ENCODE measurements at places on chromosomes 13 and 19.

DNA sequence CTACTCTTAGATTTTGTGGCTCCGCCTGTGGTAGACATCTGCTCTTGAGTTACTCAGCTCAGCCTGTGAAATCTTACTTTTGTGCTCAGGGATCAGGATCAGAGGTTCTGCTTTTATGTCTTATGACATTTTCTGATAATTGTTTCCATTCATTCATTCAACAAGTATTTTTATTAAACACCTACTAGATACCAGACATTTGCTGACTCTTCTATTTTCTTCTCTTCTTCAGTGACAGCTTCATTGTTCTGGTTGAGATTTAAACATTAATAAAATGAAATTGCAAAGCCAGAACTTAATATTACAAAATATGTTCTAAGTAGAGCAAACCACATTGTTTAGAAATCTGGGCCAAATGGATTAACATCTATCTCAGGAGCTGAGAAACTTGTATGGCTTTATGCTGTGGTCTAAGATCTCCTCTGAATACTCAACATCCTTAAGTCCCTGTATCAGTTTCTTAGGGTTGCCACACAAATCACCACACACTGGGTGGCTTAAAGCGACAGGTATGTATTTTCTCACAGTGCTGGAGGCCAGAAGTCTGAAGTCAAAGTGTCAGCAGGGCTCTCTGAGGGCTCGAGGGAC, 15.8 kb upstream of the MICU2 start:
- no peak for DNase-seq

GRCh38 chr13:32150239-32150638, 118.7 kb downstream of the FRY start:
- no peak for DNase-seq

GRCh38 chr19:42290523-42291434, 11.2 kb upstream of the PRR19 start:
- DNase-seq = no peak

DNA sequence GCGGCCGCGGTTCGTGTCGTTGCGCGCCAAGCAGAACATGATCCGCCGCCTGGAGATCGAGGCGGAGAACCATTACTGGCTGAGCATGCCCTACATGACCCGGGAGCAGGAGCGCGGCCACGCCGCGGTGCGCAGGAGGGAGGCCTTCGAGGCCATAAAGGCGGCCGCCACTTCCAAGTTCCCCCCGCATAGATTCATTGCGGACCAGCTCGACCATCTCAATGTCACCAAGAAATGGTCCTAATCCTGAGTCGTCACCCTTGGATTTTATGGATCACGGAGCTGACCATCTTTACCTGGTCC, 475 bp downstream of the MRPL57 start:
- no peak for DNase-seq

DNA sequence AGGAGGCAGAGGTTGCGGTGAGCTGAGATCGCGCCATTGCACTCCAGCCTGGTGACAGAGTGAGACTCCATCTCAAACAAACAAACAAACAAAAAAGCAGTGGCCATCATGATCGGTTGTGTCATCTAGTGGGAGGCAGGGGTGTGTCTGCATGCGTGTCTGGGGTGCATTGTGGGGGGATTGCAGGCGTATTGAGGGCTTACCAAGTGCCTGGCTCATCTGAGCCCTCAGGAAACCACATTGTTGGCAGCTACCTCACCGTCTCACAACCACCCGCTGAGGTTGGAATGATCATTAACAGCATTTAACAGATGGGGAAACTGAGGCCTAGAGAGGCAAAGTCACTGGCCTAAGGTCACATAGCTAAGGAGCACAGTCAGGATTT, 30.5 kb downstream of the NFIC start:
- DNase-seq = no peak

DNA sequence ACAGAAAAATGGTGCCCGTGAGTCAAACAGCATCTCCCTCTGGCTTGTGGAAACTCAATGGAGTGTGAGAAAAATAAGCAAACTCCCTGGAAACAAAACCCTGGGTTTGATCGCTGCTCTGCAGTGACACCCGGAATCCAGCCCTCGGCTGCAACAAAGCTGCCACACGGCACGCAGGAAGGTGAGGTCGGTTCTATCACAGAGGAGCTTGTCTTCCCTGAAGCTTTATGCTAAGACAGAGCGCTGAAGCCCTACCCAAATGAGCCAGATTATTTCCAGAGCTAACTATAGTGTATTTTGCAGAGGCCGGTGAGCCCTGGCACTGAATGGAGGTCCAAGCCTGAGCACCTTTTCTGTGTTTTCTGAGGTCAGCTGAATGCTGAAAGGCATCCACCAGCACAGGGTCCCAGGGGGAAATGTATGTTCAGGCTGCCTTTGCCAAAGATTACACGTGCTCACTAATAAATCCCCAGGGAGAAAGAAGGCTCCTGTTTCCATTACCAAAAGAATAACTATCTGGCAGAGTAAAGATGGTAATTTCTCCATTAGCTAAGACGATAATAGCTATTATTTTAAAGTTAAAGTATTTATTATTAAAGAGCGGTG, 77.8 kb downstream of the TSHZ3 start:
- DNase-seq = no peak

DNA sequence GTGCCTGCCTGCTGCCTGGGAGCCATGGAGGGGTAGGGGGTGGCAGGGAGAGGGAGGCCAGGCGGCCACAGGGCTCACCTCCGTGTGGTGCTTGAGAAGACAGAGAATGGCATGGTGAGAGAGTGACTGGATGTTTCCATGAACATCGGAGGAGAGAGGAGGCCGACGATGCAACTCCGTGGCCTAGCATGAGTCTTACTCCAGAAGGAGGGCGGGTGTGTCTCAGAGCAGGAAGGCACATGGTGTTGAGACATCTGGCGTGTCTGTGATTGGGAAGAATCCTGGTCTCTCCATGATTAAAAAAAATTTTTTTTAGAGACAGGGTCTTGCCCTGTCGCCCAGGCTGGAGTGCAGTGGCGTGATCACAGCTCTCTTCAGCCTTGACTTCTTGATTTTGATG, 5.1 kb downstream of the IRGC start:
- DNase-seq = no peak

- no peak for DNase-seq
These were observed 12.5 kb downstream of the IL12RB1 start for GRCh38 chr19:18074192-18074591.

- no peak for DNase-seq
These were observed 221.8 kb upstream of the UBL3 start for GRCh38 chr13:30071969-30072817.

GRCh38 chr13:21330126-21330861, 128.8 kb downstream of the ZDHHC20 start:
- DNase-seq = no peak

DNA sequence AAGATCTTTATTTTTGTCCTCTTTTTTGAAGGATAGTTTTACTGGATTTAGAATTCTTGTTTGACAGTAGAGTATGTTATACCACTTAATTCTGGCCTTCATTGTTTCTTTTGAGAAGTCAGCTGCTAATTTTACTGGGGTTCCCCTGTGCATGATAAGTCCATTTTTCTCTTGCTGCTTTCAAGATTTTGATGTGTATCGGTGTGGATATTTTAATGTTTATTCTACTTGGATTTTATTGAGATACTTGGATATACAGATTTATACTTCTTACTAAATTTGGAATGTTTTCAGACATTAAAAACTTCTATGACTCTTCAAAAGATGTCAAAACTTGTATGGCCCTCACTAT, 86.9 kb downstream of the URI1 start:
- no peak for DNase-seq

- peak; percentile 92 for DNase-seq
These were observed 2.9 kb upstream of the DCUN1D2 start for GRCh38 chr13:113493315-113493951.

GRCh38 chr19:45160870-45161737, at the start of gene NKPD1:
NKPD1 (minus strand) TSS chr19:45160982; CDS start chr19:45160150, 832 bp downstream.
- DNase-seq = no peak

DNA sequence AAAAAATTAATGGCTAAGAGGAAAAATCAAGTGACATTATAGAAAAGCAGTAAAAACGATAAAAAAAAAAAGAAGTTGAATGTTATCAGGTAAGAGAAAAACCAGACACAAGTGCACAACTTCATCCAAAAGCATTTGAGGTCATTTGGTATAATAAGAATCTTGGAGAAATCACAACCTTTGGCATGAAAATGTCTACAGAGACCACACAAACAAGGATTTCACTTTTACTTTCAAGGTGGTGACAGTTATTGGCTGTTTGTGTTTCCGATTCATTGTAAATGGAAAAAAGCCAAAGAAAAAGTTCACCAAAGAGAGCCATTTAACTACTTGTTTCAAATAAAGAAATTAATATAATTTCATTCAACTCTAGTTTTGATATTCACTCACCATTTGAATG, 1193.5 kb downstream of the PCDH9 start:
- no peak for DNase-seq

DNA sequence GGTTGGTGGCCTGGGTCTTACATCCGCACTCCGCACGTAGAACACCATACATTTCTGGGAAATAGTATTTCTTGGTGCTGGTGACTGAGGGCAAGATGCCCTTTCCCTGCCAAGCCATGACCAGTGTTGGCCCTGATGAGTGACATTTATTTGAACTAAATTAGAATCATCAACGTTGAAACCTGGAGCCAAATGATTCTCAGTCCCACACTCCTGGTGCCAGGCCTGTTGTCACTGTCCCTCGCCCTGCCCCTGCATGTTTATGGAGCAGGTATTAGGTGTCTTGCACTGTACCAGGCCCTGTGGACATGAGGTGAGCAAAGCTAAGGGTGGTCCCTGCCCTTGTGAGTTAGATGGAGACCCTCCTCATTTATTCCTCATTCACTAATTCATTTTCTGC, 5.8 kb downstream of the CHST8 start:
- DNase-seq = no peak

DNA sequence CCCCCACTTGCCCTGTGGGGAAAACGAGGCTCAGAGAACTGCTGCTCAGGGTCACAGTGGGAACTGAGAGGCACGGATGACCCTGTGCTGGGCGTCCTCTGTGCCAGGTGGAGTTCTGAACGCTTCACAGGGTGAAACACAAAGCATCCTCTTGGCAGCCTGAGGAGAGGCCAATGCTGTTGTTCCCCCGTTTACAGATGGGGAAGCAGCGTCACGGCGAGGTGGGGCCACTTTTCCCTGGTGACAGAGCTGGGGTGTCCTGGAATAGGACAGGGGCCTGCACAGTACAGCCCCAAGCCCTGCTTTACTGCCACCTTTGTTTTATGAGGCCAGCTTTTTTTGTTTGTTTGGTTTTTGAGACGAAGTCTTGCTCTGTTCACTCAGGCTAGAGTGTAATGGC, 22.1 kb downstream of the DHX34 start:
- no peak for DNase-seq

GRCh38 chr13:113857531-113858195, 6.2 kb downstream of the GAS6 start:
- DNase-seq = no peak

DNA sequence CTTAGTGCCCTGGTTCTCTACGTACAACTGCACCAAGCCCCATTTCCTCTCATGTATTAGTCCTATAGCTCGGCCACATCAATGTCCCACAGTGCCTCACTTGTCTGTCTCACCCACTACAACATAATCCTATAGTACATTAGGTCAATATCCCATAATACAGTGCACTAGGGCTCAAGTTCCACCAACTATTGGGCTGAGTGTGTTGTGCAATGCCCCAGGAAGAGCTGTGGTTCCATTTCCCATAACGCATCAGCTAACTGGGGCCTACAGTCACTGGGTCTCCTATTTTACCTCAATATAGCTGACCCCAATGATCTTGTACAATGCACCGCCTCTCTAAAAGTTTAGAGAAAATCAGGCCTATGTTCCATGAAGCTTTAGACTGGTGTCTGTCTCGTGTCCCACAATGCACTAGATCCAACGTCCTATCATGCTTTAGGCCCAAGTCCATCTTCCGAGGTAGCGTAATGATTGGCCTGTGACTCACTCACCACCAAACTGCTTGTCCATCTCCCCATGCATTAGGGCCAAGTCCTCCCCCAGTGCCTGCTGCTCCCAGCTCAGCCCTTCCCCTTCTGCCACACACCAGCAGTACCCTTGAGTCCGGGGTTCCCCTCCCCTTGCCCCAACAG, 21.8 kb downstream of the TSKS start:
- DNase-seq = peak; percentile 66

GRCh38 chr13:61944329-61944929, 528.8 kb upstream of the PCDH20 start:
- DNase-seq = no peak

DNA sequence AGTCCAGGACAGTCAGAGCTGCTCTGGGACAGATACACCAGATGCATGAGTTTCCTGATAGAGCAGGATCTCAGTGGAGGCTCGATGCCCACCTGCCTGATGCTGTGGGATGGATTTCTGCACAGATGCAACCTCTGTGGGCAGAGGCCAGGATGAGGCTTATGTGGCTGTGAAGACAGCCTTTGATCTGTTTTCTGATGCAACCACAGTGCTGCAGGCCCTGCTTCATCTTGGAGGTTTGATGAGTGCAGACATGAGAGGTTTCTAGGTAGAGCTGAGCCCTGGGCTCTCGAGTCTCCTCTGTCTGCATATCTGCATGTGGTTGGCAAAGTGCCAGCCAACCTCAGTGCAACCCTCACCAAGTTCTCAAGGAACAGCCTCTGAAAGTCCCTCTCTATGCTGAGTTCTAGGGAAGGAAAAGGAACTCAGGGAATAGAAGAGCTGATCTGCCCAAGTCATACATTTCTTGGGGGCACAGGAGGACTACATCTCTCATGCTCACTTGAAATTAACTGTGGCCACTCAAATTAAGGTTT, 23.1 kb upstream of the TSHZ3 start:
- no peak for DNase-seq

DNA sequence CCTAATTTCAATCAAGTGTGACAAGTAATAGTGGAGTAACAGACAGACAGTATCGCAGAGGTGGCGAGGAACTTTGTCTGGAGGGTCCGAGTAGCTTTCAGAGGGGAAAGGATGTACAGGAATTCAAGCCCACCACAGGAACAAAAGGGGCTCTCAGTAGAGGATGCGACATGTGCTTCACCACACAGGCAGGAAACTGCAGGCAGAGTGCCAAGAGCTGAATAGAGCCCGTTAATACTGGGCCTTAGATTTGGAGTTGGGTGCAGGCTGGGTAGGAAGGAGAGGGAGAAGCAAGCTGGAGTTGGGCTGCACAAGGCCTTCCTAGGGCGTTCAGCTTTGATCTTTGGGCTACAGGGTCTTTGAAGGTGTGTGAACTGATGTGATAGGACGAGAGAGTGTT, 1.2 kb downstream of the CCDC70 start:
- no peak for DNase-seq

DNA sequence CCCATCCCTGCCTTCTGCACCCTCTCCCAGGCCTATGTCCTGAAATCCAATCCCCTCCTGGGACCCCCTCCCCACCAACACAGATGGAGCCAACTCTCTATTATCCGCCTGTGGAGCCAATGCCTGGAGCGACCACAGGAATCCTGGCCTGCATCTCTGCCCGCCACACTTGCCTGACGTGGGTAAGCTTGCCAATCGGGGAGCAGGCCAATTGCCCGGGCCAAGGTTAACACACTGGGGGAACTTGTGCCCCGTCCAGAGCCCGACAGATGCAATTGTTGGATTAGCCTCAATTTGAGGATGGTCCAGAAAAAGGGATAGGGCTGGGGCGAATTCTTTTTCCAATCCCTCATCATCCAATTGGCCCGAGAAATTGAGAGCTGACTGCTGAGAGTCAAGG, 5.9 kb downstream of the WIZ start:
- DNase-seq = no peak
